ENCODE measurements at places on chromosomes 6 and 20.

GRCh38 chr20:37544386-37544785 is 16.7 kb upstream of the BLCAP start:
- DNase-seq = no peak

DNA sequence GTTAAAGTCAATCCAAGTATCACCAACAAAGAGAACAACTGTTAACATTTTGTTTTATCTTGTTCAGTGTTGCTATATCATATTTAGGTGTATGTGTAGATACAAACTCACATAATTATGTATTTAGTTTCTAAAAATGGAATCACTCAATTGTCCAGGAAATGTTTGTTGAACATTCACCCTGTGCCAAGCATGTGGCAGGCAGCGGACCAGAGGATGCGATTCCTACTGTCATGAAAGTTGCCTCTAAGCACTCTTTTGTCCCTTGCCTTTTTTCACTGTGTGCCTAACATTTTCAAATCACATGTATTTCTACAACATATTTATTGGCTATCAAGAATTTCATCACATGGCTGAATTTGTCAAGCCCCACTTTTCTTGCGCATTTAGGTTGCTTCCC is 16.9 kb upstream of the TGM2 start:
- DNase-seq = no peak

DNA sequence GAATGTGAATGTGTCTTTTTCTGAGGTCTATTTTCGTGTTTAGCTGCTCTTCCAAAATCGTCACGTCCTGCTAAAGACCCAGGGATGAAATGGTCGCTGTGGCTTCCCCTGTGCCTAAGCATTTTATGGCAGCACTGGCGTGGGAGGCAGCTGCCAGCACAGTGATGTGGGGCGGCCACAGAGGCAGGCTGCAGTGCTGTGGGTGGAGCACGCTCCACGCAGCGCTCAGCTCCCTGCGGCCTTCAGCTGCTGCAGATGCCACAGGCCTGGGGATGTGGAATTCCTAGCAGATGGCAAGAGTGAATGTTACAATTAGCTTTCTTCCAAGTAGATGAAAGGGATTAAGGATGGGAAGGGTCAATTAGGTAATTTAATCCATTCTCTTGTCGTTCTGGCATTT is 242.6 kb downstream of the SMOC2 start:
- DNase-seq = peak; percentile 32

DNA sequence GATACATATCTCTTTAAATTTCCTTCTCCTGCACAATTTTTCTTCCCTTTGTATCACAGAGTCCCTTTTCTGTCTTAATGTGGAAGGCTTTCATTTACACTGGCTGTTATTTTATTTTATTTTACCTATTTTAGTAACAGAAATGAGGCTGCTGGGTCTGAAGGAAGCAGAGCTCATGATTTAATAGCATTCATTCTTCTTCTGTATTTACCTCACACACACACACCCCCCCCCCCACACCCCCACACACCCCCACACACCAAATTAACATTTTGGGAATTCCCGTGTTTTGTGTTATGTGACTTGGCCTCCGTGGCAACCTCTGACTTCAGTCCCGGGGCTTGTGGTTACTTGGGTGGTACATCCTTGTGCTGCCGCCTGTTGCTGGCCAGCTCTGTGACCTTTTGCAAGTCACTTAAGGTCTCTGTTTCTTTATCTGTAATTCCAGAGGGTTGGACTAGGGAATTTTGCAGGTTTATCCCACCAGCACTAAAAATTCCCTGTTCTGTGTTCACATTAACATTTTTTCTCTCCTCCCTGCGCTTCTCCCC is 108.8 kb downstream of the TIAM2 start:
- DNase-seq = no peak

DNA sequence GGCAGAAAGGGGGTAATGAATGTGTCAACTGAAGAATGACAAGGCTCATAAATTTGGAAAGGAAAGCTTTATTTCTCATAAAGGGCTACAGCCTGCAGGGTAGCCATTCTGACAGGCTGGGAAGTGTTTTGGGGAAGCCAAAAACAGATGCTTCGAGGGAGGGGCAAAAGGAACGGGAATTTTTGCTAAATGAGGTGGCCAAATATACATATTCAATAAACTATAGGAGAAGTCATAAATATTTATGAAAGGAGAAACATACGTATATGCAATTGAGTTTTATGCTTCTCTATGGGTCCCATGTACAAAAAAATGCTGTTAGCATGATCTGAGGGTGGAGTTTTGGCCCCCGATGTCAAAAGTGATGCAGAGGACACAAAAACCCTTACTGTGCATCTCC is 180.7 kb downstream of the FNDC1 start:
- DNase-seq = no peak

DNA sequence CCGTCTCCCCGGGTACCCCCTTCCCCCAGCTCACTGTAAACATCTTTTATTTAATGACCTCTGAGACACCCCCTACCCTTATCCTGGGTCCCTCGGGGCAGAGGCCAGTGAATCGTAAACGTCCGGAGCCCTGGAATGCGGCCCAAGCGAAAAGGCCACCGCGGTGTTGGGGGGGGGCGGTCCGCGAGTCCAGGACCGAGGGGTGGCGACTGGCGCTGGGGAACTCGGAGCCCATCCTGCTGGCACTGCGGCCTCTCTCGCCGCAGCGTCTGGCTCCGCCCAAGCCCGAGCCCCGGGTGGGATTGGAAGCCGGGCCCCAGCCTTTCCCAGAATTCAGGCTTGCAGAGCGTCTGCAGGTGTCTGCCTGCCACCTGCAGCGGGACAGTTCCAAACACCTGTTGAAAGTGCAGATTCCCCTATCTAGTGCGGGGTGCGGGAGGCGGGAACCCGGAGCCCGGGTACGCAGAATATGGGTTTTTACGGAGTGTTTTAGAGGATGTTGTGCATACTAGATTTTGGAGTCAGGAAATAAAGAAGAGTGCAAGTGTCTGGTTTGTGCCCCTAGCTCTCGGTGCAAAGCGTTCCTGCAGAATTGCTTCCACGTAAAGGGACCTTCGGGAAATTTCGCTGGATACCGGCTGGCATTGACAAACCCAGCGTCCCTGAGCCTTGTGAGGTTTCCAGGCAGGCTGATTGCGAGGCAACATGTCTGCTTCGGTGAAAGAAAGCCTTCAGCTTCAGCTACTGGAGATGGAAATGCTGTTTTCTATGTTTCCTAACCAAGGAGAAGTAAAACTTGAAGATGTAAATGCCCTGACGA is 800 bp downstream of the RWDD2A start:
- peak; percentile 79 for DNase-seq

DNA sequence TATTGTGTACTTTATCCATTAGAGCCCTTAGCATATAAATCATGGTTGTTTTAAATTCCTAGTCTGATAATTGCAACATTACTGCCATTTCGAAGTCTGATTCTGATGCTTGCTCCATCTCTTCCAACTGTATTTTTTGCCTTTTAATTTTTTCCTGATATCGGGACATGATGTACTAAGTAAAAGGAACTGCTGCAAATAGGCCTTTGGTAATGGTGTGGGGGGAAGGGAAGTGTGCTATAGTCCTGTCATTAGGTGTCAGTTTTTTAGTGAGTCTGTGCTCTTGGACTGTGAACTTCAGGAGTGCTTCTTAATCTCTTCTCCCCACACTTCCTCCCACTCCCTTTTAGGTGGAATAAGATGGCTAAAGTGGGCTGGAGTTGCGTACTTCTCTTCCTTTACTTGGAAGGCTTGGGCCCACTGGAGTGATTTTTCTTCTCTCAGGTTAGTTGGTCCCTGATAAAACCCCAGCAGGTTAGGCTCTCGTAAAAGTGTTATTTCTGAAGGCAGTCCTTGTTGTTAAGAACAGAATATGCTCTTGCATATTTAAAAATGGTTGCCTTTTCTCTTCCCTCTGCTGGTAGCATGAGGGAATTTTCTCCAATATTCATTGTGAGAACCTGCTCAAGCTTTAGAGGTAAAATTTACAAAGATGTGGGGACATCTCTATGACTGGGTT is 18.1 kb downstream of the STXBP5 start:
- DNase-seq = no peak

DNA sequence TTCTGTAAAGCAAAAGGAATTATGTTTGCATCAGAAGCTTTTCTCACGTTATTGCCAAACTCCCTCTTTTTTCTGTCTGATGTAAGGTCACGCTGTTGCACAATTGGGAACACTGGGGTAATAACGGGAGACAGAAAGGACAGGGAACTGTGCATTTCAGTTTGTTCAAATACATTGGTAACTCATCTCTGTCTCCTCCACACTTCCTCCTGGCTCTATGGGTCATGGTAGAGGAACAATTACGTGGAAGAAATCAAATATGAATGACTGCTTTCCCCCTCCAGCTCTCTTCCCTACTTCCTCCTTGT is 132.2 kb upstream of the TNFAIP3 start:
- DNase-seq = no peak

- no peak for DNase-seq
Observed at GRCh38 chr20:60263725-60264709, 305.8 kb downstream of the CDH26 start.

DNA sequence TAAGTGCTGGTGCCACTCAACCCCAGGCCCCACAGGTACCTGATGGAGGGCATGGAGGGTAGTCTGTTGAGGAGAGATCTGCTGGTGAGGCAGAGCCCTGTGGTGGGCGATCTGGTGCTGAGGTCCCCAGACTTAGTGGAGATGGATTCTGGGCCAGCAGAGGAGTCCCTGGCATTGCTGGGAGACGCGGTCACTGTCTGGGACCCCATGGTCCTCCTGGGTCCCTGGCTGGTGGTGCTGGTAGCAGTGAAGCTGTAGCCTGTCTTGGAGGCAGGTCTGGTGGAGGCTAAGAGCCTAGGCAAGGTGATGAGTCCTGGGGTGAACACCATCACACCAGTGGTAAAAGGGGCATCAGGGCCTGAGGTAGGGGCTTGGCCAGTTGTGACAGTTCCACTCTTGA is 6.6 kb downstream of the TREML2 start:
- no peak for DNase-seq

GRCh38 chr6:47308552-47309290 is 984 bp downstream of the TNFRSF21 start:
- DNase-seq = peak; percentile 56

DNA sequence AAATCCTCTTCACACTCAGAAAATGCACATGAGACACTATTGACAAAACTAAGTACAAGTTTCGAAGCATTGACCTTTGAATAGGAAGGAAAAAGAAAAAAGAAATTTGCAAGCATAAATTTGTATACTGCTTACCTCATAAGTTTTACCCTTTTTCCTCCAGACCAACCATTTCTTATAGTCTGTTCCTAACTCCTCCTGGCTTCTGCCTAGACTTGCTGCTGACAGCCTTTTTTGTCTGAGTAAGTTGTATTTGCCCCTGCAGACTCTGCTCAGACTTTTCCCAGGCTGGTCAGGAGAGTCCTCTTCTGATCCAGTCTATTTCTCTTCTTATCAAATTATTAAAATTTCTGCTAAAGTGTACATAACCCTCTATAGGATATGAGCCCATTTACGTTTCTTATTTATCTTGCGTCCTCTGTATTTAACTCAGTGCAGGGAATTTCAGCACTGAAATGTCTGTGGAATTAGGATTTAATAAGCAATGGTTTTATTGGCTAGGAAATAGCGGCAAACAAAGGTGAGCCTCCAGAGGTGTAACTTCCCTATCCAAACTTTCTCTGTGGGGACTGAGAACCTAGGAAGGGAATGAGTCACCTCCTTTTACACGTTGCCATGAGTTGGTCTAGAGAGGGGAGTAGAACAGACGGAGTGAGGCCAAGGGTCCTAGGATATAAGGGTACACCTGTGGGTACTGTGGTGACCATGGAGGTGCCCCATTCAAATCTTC is 207.1 kb upstream of the MARCKS start:
- DNase-seq = no peak

- no peak for DNase-seq
Observed at GRCh38 chr20:53828682-53829254, 235.1 kb upstream of the ZNF217 start.

DNA sequence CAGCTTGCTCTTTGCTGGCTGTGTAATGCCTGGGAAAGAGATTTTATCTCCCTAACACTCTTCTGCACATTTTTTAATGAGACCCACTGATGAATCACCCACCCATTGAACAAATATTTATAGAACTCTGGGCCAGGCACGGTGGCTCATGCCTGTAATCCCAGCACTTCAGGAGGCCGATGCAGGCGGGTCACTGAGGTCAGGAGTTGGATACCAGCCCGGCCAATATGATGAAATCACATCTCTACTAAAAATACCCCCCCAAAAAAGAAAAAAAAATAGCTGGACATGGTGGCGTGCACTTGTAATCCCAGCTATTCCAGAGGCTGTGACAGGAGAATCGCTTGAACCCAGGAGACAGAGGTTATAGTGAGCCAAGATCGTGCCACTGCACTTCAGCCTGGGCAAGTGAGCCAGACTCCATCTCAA is 82.1 kb upstream of the SIRPA start:
- DNase-seq = no peak

GRCh38 chr6:42366011-42366705 is 85.6 kb downstream of the TRERF1 start:
- DNase-seq = no peak

DNA sequence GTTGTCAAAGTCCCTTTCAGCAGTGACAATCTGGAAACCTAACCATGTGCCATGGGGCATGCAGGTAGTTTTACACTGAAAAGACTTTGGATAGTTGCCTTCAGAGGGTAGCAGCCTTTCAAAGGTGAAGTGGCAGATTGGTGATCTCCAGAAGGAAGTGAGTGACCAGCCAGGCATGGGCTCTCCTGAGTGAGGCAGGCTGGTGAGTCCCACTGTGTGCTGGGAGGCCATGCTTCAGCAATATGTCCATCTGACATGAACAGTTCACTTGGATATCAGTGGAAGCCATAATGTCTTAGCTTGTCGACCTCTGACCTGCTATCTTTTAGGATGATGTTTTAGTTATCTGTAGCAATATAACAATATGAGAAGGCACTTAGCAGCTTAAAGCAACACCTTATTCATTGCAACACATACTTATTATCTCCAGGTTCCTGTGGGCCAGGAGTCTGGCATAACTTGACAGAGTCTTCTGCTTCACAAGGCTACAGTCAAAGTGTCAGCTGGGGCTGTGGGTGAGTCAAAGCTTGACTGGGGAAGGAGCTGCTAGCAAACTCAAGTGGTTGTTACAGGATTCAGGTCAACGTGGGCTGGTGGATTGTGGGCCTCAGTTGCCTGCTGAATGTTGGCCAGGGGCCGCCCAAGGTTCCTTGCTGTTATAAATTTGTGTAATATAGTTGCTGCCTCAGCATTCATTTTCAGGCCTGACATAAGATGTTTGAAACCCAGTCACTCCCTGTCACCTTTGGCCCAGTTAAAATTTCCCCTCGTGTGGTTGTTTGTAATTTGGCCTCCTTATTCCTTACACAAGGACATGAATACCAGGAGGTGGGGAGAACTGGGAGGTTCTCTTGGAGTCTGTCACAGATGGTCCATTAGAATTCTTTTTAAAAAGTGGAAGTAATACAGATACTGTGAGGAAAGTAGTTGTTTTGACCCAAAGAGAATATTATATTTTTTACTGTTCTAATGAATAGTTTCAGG is 100.2 kb downstream of the UST start:
- DNase-seq = no peak

DNA sequence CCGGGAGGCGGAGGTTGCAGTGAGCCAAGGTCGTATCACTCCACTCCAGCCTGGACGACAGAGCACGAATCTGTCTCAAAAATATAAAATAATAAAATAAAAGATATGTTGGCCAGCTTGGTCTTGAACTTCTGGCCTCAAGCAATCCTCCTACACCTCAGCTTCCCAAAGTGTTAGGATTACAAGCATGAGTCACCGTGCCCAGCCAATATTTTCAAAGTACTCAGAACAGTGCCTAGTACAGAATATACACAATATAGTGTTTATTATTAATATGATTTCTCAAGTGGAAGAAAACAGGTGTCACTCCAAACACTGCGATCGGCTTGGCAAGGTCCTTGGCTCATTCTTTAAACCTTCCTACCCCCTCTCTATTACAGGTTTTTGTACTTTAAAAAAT is 3.1 kb downstream of the FAM210B start:
- DNase-seq = no peak

Measured in nephron progenitor cell (in vitro differentiated cells).